Left lung (tissue), 14 donors: ENCODE measurements at places on chromosomes 6 and 20.
A peak's percentile ranks its signal among the peaks of the same experiment; 100 is the strongest.

DNA sequence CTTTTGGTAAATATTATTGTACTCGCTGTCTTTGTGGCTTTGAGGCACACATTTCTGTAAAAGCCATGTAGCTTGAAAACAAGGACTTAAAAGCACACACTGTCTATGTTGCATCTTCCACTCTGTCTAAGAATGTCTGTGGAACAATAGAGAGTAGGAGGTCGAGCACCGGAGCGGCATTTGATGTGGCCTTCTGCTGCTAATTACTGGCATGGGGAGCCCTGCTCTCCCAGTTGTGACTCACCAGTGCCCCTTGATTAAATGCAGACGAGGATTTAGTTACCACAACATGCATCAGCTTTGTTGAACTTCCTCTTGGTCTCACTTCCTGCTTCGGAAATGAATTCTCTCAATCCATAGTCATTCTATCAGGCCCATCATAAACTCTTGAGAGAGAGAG lies 680.7 kb upstream of the SLC35B3 start:
- DNase-seq, result no peak

DNA sequence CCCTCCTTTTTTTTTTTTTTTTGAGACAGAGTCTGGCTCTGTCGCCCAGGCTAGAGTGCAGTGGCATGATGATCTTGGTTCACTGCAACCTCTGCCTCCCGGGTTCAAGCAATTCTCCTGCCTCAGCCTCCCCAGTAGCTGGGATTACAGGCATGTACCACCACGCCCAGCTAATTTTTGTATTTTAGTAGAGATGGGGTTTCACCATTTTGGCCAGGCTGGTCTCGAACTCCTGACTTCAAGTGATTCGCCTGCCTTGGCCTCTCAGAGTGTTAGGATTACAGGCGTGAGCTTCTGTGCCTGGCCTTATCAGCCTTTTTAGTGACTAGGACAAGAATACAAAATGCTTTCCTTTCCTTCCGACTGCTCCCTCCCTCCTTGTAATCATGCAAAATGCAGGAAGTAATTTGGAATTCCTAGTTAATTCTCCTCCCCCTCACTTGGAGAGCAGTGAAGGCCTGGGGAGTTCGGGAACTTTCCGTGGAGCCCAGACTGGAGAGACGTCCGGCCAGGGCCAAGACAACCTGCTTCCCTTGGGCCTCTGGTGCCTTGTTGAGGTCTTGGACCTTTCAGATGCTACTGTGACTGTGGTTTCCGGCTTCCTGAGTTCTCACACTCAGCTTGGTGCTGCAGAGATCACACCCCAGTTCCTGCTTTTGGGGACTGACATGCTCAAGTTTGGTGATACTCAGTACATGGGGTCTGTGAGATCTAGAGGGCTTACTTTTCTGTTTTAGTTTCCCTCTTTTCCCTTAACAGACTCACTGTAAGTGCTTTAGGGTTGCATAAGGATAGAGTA lies 3.9 kb upstream of the PHF20 start:
- peak; percentile 81 for DNase-seq

DNA sequence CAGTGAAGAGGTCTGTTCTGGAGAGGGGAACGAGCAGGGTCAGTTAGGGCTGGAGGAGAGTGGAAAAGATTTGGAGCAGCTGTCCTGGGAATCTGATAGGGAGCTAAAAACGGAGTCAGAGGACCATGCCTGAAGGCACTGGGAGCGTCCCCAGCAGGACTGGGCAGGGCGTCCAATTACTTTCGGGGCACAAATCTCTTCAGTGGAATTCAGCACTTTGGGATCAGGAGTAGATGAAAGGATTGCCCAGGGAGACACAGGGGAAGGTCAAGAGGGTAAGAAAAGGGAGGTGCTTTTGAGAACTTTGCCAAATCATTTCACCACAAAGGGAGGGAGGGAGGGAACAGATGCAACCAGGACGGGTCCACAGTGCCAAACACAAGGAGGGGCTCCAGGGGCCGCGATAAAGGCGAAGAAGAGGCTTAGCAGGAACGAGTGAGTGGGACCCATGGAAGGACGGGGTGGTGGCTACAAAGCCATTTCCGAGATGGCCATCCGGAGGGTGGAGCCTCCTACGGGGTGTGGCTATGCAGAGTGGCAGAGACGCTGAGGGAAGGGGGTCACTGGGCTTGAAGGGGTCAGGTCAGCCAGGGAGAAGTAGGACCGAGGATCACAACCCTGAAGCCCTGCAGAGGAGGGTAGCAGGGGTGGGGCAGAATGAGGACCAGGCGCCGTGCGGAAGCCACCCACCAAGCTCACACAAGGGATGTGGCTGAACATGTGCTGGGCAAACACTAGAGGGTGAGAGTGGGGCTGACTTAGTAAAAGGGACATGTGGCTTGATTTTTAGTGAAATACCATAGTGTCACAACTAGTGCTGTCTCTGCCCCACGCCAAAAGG lies 180.0 kb upstream of the RREB1 start:
- peak; percentile 92 for DNase-seq

DNA sequence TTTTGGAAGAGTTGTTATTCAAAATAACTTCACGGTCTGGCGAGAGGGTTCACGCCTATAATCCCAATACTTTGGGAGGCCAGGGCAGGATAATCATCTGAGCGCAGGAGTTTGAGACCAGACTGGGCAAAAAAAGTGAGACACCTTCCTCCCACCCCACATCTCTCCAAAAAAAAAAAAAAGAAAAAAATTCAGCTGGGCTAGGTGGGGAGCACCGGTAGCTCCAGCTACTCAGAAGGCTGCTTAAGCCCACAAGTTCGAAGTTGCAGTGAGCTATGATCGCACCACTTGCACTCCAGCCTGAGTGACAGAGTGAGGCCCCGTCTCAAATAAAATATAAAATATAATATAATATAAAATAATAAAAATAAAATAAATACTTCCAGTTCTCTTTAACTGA lies 10.4 kb downstream of the OR2B2 start:
- no peak for DNase-seq
